ENCODE measurements at places on chromosomes 4 and X.

- no peak for DNase-seq
Measured at GRCh38 chr4:52996261-52997131, 134.4 kb downstream of the RASL11B start.

- no peak for DNase-seq
Measured at GRCh38 chr4:82892467-82892802, 1.5 kb upstream of the SEC31A start.

DNA sequence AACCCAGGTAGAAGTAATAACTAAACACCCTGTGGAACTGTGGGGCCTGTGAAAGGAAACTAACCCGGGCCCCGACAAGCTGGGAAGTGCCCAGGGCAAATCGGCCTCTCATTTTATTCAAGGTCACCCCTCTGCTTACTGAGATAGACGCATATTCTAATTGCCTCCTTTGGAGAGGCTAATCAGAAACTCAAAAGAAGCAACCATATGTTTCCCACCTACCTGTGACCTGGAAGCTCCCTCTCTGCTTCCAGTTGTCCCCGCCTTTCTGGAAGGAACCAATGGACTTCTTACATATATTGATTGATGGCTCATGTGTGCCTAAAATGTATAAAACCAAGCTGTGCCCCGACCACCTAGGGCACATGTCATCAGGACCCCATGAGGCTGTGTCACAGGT is 23.1 kb upstream of the DHRSX start:
- no peak for DNase-seq

DNA sequence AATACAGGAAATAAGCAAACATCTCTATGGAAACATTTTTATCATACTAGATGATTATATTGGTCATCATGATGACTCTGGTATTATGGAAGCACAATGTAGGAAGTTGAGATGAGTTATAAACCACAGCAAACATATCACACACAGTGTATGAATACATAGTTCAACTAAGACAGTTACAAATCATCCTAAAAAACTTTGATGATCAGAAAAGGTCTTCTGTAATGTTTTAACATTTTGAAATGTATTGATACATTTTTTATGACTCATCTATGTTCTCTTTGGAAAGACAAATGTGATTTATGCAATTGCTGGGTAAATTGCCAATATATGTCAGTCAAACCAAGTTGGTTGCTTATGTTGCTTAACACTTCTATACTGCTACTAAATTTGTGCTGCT is 4.8 kb downstream of the CXCL3 start:
- no peak for DNase-seq

GRCh38 chrX:44506678-44507077 is 36.0 kb downstream of the FUNDC1 start:
- no peak for DNase-seq

DNA sequence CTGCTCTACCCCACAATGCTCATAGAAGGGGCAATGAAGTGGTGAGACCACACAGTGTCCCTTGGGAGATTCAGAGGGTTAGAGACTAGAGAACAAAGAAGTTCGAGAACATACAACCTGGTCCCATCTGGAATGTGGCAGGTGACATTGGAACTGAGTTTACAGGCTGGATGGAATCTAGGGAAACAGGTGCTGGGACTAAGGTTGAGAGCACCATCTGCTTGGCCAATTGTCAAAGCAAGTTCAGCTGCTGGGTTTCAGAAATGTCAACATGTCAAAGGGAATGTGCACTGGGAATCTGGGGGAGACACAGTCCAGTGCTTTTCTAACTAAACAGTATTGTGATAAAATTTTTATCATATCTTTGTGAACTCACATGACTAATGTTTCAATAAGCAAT is 15.9 kb upstream of the FAM13A start:
- peak; percentile 72 for DNase-seq

GRCh38 chrX:65488495-65488894 is 46.1 kb downstream of the LAS1L start:
- DNase-seq: no peak

DNA sequence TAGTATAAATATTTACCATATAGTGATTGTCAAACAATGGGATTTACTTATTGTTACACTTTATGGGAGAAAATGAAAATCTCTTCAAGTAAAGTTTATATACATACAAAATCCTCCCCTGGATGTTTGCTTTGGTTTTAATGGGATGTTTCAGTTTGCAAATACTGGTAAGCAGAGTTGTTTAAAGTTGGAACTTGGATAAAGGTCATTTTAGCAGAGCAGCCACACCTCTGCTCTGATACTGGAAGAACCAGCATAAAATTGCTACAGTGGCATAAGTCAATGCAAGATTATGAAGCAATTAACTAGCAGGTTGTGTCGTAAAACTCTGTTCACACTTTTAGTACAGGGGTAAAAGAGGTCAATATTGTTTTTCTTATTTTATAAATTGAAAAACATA is 101.2 kb downstream of the TRAPPC11 start:
- peak; percentile 14 for DNase-seq

DNA sequence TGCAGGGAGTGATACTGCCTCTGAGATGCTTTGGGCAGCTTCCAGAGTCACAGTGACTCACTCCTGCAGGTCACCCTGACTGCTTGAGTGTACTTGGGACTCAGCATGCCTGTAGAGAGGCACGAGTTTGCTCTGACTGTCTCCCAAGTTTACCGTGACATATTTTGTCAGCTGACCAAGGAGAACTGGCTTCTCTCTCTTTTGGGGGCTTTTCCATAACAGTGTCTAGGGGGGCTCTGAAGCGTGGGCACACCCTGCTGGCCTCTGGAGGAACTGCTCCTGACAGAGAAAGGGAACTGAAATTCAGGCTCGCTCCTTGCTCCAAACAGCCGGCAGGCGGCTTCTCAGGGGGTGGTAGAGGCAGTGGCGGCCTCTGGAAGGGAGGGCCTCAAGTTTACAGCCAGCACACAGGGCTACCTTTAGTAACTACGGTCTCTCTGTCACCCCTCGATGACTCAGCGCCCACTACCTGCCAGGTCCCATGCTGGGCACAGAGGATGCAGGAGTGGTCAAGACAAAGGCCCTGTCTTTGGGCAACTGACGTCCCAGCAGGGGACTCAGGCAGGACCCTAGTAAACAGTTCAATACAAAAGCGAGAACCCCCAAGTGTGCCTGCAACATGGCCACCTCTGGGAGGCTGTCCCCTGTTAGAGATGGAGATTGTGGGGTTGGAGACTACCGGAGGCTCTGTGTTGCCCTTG is 17.8 kb downstream of the ZNF185 start:
- peak; percentile 33 for DNase-seq

DNA sequence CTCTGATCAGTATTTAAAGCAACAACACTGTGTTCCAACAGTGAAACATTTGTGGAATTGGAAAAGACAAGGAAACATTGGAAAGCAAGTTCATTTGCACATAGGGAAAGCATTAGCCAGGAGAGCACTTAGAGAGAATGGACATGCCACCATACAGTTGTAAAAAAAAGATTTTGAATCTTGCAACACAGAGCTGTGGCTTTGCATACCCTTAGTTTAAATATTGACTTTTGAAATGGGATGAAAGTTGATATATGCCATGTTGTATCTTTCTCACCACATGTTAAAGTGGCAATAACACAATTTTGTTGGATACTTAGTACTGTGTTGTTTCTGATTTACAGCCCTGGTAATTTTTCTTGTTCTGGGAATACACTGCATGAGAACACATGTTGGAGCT is 208.1 kb downstream of the BMPR1B start:
- DNase-seq: peak; percentile 8

DNA sequence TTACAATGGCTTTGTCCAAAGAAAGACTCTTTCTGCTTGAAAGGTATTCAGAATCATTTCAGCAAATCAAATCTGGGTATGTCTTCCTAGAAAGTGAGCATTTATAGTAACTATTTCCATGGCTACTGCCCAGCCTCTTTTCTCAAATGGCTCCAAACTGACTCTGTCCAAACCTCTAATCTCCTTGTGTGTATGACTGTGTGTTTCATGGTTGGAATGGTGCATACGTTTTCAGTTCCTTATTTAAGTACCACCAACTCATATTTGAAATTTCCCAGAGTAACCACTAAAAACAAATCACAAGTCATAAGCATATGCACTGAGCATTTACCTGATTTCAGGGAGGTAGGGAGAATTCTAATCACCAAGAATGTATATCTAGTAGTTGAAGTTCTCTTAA is 106.0 kb downstream of the TMEM144 start:
- DNase-seq: no peak

- DNase-seq: no peak
Measured at GRCh38 chr4:41820473-41820872, 71.9 kb upstream of the PHOX2B start.

- no peak for DNase-seq
Measured at GRCh38 chr4:39655876-39656275, 17.2 kb upstream of the SMIM14 start.

DNA sequence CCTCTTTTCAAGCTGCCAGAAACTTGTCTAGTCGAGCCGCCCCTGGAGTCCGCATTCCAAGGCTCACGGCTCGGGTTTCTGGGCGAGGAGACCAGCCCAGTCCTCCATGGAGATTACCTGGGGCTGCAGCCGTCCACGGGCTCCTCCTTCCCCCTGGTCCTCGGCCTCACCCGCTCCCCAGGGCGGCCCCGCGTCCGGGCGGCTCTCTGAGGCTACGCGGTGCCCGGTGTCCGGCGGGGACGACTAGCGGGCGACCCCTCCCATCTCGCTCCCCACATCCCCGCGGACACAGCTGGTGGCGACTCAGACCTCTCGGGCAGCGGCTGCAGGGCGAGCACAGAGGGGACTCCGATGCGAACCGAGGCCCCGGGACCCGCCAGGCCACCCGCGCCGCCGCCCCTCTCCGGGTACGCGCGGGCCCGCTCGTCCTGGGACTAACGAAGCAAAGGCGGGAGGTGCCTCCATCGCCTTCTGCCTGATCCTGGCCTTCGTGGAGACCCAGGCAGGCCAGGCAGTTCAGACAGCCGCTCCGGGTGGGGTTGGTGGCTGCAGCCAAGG is 159.4 kb downstream of the TRAM1L1 start:
- DNase-seq: no peak

- DNase-seq: peak; percentile 83
Measured at GRCh38 chrX:71178908-71179307, 34.3 kb downstream of the NLGN3 start.

GRCh38 chrX:107826238-107827029 is 768 bp downstream of the MID2 start:
- peak; percentile 64 for DNase-seq

- no peak for DNase-seq
Measured at GRCh38 chrX:67328476-67328875, 215.3 kb upstream of the AR start.

DNA sequence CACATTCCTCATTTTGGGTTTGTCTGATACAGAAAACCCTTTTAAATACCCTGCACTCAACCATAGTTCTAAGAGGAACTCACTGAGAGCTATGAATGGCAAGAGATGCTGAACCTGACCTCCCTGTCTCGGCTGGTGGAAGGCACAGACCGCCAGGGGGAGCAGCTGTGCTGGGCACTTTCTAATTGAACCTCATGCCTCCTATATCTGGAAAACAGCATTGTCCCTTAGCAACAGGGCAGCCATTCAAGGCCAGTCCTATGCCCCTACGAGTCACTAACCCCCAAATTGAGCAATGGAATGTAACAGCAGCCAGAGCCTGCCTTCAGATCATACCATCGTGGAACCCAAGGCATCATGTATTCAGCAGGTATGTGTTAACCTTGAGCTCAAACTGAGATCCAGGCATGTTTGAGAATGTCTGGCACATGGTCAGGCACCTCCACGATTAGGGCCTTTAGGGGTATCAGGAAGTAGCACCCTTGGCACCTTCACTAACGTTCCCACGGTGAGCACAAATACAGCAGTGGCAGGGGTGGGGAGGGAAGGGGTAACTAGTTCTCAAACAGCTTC is 5.1 kb downstream of the USP27X start:
- peak; percentile 83 for DNase-seq

- DNase-seq: peak; percentile 65
Measured at GRCh38 chr4:181569553-181569952, 673.6 kb upstream of the TENM3 start.

DNA sequence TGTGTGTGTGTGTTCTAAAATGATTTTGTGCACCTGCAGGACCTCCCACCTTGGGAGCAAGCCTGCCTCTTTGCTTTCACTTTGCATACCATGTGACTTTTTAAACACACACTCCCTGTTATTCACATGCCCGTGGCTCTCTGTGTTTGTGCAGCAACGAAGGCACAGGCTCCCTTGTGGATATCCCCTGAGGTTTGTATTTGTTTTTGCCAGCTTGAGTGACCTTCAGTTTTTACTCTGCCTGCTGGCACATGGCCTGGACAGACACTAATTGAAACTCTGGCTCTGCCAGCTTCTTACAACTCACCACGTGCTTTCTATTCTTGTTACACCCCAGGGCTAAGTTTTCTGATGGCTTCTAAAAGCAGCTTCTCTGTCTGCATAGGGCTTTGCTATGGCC is 885.8 kb downstream of the SH3BGRL start:
- peak; percentile 70 for DNase-seq

- DNase-seq: peak; percentile 39
Measured at GRCh38 chrX:123835661-123836371, 24.0 kb upstream of the XIAP start.

DNA sequence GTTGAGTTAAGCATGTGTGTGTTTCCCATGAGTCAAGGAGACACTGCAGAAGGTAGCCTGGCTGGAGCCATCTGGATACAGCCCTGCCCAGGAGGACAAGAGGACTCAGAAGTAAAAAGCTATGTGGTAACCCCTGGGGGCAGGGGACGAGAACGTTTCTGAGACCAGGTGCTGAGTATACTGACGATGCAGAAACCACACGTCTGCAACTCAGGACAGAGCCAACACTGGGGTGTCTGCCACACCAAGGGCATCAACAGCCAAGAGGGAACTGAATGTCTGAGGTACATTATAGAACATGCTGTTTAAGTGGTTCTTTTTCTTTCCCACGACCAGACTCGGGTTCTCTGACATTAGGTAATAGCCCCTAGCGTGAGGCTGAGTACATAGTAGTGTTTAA is 94.1 kb upstream of the GPR34 start:
- no peak for DNase-seq

- DNase-seq: peak; percentile 56
Measured at GRCh38 chr4:133154725-133155124, 5.6 kb downstream of the PCDH10 start.

- no peak for DNase-seq
Measured at GRCh38 chrX:38804432-38804681, 3.1 kb downstream of the MID1IP1 start.

DNA sequence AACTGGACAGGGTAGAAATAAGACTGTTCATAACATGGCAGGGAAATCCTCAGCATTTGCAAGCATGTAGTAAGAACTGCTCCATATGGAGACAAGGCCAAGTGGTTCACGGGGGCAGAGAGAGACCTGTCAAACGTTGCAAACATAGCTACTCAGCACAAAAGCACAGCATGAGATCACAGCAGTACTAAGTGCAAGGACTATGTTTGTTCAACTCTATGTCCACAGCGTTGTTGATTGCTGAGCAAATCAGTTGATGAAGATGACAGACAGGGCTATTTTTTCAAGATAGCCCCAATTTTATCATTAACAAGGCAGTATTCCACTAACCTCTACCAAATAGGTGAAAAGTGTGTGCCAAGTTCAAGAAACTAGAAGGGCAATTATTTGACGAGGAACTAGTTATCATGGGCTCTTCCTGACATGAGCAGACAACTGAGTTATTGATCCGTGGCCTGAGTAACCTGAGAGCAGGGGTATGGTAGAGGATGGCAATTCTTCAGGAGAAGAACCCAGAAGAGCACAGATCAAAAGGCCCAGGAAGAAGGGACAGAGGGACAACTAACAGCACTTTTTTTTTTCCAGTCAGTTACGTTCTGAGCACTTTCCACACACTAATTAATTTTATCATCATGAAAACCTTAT is 57.4 kb downstream of the SPOCK3 start:
- peak; percentile 63 for DNase-seq
